ENCODE measurements at places on chromosomes 2 and 18.

DNA sequence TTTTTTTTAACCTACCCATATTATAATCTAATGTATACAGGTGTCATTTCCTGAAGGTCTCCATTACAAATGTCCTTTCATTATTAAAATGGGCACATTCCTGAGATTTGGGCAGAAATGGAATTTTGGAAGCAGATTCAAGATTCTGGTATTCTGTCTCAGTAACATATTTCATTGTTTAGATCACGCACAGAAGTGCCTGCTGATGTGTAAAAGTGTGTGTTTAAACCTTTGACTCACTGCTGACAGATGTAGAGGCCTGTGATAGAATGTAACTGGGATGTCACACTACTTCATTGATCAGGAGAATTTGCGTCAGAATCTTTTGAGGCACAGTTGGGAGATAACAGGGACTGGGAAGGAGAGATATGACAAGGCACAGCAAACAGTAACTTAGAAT lies 276.8 kb upstream of the EPAS1 start:
- DNase-seq, result no peak

DNA sequence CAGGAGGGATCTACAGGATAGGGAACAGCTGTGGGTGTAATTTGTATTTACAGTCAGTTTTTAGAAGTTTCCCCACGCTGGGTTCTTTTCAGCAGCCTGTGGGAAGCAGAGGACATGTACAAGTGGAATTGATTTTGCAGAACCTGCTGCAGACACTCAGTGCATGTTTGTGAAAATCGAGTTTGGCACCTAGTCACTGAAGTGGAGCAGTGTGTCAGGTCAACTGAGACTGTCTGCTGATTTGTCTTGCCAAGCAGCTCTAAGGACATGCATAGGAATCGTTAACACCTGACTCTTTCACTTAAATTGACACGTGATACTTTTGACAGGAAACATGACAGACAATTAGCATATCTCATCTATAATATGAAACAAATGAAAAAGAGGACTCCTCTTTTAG lies 416.6 kb downstream of the TMX3 start:
- DNase-seq, result no peak

DNA sequence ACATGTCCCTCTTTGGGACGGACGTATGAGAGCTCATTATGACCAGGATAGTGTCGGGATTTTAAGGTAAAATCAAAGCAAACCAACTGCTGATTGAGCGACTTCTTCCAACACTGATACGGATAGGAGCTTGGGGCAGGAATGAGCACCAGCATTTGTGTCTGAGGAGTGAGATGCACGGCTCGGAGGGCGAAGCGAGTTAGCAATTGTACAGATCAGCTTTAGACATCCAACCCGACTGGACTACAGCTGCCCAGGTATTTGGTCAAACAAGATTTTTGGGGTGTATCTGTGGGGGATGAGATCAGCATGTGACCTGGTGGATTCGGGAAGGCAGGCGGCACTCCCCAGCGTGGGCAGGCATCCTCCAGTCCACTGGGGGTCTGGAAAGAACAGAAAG lies 76.1 kb downstream of the NDUFA10 start:
- no peak for DNase-seq

DNA sequence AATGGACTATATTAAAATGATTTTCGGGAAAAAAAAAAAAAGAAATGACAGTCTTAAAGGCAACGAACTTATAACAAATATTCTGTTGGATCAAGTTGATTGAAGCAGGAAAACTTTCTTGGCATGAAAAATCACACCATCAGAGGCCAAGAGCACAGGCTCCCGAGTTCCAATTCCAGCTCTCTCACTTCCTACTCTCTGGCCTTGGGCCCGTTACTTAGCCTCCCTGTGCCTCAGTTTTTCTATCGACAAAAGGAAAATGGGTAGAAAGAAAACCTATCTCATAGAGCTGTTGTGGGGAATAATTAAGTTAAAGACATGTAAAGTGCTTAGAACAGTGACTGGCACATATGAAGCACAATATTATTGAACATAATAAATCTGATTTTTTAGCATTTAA lies 74.2 kb downstream of the HNRNPLL start:
- DNase-seq, result no peak

DNA sequence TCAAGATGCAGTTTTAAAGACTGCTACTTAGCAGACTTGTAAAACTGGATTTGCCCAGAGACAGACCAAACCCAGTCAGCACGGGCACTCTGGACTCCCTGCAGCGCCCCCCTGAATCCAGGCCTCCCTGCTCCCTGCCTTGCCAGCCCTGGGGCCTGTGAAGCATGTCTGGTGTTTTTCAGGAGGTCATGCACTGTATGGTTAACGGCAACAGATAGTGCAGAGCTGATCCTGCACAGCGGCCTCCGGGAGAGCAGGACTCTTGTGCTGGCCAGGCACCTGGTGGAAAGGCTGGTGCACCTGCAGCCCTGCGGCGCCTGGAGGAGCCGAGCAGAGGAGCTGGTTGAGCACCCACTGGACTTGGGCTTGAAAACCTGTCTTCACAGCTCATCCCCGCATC lies 30.4 kb downstream of the HDAC4 start:
- no peak for DNase-seq

DNA sequence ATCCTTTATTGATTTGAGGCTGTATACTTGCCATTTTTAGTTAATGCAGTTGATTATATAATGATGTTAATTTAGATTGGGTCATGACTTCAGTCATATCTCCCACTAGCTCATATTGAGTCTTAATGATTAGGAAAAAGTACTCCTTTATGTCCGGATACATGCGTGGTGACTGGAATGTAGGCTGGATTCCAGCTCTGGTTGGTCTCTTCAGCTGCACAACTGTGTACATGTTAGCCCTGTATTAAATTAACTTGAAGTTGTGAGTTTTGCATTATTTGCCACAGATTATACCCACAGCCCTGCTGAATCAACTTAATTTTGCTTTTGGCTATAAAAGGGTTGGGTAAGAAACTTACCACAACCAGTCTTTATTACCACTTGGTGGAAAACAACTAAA lies 22.5 kb downstream of the MOB4 start:
- DNase-seq, result no peak

GRCh38 chr2:71834796-71835195 lies 312.9 kb downstream of the CYP26B1 start:
- DNase-seq, result no peak

GRCh38 chr2:1584691-1585485 lies 159.4 kb downstream of the PXDN start:
- DNase-seq, result no peak

DNA sequence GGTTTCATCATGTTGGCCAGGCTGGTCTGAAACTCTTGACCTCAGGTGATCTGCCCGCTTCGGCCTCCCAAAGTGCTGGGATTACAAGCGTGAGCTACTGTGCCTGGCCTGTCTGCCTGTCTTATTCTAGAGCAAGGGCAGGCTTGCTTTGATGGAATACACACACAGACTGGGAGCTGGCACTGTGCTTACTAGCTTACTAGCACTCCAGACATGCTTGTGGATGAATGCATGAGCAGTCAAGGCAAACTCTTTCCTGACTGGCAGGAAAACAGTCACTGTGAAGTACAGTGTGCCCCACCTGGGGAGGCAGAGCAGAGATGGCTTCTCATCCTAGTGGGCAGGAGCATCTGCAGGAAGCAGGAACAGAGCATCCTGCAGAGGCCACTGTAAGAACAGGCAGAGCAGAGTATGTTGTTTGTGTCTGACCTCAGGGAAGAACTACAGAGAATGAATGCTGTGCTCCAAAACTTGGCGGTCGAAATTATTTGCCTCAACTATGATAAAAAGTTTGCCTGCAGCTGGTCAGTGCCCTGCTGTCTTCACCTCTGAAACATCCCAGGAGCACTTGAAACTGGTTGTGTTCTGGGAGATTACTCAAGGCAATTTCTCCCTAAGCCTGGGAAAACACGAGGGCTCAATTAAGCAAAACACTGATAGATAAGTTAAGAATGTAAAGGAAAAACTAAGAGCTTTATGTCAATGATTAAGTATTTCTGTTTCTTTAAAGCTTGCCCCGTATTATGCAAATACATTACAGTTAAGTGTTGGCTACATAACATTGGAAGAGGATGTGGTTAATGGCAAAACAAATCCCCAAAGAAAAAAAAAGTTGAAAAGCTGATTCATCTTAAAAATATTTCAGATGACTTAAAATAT lies 102.4 kb downstream of the VAPA start:
- DNase-seq, result no peak

DNA sequence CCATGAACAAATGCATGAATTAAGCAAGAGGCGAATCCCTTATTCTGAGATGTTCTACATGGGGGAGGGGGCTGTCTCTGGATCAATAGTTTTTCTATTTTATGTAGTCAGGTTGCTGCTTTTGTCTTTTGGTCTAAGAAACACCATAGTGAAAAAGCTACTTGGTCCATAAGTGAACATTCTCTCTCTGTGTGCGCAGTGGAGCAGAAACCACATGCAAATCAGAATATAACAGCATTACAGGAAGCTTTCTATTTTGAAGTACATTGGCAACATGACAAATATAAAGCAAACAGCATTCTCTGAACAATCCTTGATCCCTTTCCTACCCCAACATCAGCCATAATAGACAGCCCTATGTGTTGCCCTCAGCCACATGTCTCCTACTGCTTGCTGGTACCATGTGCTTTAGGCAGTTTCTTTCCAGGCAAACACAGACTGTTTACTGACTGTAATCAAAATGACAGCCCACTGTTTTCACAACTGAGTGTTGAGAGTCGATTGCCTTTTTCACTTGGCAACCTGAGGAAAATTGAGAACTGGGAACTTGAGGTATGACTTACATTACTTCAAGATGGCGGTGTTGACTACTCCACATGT lies 10.6 kb downstream of the SCN3A start:
- no peak for DNase-seq

DNA sequence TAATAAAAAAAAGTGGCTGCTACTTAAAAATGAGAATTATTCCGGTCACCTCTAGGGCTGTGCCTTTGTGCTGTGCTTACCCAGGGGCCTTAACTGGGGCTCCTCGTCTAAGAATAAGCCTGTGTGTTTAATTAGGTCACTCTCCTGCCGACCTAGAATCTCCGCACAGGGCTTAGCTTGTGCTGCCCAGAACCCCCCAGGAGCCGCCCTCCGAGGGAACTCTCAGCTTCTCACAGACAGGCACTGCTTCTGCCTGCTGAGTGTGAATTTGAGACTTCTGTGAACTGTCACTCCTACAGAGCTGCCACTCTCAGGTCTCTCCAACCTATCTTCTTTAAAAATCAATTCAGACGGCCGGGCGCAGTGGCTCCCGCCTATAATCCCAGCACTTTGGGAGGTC lies 11.9 kb upstream of the NT5DC4 start:
- DNase-seq, result no peak

- no peak for DNase-seq
These were observed 230.7 kb downstream of the ZNF516 start for GRCh38 chr18:76264198-76264875.

GRCh38 chr2:238016526-238016925 lies 44.3 kb upstream of the SCLY start:
- no peak for DNase-seq

Measured in substantia nigra (tissue), 51 donors.